ENCODE measurements at places on chromosomes 1 and 21. TPM values are rescaled to one million over a fixed set of nuclear protein-coding genes. Genes with fewer than 3 reads are reported as not detected.

RNF186 gene
- polyA plus RNA-seq: not detected

KRTAP19-1 gene
- not detected for polyA plus RNA-seq

OR2T29 gene
- polyA plus RNA-seq: not detected

E2F2 gene
- polyA plus RNA-seq: 0.50 TPM

GJA9 gene
- not detected for polyA plus RNA-seq

TNFRSF8 gene
- polyA plus RNA-seq: not detected

All from neural cell (in vitro differentiated cells).